Fibroblast of skin of right biceps (primary cell): ENCODE measurements at places on chromosomes 1 and 21.
A peak's percentile ranks its signal among the peaks of the same experiment; 100 is the strongest.

DNA sequence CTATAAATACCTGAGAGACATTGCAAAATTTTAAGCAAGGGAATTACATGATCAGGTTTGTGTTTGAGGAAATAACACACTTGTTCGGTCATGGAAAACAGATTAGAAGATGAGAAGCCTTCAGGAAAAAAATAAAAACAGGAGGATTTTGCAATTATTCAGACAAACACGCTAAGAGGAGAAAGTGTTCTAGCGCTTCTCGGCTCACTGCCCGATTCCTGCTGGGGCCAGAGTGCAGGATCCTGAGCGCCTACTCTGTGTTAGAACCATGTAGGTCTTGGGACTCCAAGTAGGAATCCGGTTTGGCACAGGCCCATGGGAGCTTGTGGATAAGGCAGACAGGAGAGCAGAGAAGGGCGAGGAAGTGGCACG is 8.1 kb upstream of the PRELP start:
- DNase-seq = no peak

GRCh38 chr1:180854001-180854400 is 58.7 kb upstream of the KIAA1614 start:
- no peak for DNase-seq

DNA sequence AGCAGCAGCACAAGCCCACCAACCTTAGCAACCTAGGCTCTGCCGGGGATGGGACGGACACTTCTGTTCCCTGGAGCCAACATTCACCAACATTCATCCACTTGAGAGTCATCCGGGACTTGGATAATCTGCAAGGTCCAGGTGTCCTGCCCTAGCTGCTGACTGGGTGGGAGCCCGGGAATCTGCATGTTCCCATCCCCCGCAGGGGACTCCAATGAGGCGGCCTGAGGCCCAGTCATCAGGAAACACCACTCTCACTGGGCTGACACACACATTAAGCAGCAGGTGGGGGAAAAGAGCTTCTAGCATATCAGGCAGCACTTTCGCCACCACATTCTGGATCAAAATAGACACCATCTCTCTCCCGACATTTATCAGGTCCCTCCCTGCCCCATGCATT is 38.4 kb upstream of the CCSAP start:
- no peak for DNase-seq

DNA sequence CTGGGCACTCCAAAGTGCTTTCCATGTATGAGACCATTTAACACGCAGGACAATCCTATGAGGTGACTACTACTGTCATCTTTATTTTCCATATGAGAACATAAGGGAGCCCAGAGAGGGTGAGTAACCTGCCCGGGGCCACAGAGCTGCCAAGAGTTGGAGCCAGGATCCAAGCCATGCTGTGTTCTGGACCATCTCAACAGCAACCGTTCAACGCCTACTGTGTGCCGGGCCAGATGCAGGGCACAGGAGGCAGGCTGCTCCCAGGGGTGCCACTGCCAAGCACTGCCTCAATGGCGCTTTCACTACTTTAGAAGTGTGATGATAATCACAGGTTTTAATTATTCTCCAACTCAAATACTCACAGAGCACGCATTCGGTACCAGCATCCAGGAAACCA is 3.8 kb downstream of the ALDH4A1 start:
- DNase-seq = no peak

GRCh38 chr1:1664941-1665814 is 6.4 kb upstream of the CDK11B start:
- no peak for DNase-seq

DNA sequence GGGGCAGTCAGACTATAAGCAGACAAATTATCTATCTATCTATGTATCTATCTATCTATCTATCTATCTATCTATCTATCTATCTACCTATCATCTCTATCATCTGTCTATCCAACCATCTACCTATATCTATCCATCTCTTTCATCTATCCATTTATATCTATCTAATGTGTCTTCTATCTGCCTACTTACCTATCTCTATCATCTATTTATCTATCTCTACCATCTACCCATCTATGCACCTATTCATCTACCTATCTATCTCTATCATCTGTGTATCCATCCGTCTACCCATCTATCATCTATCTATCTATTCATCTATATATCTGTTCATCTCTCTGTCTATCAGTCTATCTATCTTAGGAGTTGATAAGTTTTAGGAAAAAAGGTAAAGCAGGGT is 10.8 kb upstream of the COG2 start:
- DNase-seq = no peak

GRCh38 chr1:65457868-65458267 is 37.4 kb downstream of the LEPR start:
- no peak for DNase-seq

DNA sequence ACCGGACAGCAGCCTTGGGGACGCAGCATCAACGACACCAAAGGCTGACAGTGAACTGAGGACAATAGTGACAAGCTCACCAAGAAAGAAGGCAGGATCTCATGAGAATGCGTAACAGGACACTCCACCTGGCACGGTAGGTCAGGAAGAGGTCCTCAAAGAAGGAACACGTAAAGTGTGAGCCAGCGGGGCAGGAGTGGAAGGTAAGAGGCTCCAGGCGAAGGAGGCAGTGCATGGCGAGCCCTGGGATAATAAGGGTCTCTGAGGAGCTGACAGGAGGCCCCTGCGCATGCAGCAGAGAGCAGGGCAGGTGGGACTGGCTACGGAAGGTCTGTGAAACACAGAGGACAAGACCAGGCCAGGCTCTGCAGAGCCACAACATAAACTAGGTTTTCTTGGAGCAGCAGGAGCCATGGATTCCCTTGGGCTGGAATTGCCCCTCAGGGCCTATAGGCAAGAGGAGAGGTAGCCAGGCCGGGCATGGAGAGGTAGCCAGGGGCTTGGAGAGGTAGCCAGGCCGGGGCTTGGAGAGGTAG is 8.2 kb downstream of the LSS start:
- no peak for DNase-seq

- DNase-seq = peak; percentile 43
Measured at GRCh38 chr1:203702130-203702577, 62.8 kb upstream of the LAX1 start.

GRCh38 chr1:165476776-165477175 is 31.9 kb upstream of the RXRG start:
- DNase-seq = no peak

DNA sequence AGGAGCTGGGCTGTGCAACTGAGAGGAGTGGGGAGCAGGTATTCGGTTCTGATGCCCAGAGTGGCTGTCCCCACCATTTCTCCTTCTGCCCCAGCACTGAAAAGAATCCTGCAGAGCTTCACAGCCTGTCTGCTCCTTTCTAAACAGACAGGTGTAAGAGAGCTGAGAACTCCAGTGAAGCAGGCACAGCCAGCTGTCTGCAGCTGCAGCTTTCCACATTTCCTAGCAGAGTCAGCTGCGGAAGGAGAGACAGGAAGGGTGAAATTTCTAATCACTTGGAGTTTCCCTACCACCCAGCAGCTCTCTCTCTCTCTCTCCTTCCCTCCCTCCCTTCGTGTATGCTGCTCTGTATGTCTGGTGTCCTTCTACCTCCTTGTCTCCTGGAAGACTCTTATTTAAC is 40.5 kb upstream of the GJB5 start:
- no peak for DNase-seq

DNA sequence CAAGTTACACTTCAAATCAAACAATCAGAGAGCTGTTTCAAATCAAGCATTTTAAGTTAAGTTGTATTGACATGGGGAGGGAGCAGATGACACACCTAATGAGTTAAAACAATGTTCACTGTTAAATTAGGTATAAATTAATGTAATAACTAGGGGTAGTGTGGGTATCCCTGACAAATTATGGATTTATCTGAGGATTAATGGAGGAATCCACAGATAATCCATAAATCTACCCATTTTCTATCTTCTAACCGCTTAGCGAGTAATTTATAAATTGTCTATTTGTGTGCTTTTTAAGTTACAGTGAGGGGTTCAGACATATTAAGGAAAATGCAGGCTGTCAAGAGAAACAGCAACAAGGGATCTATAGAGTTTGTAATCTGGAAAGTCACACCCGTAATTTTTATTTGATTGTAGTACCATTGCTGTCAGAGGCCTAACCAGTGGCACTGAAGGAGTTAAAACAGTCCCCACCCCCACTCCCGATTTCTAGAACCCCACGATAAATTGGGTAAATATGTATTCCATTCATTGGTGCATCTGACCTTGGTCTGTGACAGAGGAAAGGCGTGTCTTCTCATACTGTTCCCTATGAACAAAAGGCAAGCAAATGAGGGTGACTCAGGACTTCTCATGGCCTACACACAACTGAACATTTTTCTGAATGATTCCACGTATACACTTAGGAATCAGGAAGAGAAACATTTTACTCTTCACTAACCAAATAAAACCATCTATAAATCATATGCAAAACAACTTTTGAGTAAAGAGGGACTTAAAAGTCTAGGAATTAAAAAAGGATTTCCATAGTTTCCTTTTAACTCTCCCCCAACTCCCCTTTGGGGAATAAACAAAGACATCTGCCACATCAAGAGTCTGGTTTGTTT is 7.4 kb downstream of the IRF2BP2 start:
- peak; percentile 97 for DNase-seq

DNA sequence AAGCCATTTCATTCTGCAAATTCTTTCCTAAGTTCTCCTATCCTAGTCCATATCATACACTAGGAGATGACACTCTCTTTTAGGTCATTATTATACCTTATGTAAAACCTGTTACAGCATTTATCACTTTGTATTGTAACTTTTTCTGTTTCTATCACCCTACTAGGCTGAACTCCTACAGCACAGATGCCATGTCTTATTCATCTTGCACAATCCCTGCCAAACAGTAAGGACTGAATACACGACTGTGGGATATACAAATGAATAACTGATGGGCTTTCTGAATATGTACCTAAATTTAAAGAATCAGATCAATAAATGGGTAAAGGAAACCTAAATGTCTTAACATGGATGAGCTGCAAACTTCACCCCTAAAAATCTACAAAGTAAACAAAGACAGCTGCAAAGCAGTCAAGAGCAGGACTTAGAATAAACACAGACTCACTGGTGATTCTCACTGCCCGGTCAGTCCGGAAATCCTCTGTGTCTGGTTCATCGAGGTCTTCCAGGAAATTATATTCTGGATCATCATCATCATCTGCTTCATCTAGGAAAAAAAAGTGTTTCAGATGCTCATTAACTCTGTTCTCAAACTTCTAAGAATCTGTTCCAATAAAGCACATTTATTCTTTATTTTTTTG is 62.3 kb downstream of the GON4L start:
- DNase-seq = no peak

DNA sequence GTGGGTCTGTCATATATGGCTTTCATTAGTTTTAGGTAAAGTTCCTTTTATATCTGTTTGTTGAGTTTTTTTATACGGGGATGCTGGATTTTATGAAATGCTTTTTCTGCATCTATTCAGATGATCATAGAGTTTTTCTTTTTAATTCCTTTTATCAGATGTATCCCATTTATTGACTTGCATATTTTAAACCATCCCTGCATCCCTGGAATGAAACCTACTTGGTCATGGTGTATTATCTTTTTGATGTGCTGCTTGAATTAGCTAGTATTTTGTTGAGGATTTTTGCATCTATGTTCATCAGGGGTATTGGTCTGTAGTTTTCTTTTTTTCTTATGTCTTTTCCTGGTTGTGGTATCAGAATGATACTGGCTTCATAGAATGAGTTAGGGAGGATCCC is 118.0 kb downstream of the NME7 start:
- no peak for DNase-seq

DNA sequence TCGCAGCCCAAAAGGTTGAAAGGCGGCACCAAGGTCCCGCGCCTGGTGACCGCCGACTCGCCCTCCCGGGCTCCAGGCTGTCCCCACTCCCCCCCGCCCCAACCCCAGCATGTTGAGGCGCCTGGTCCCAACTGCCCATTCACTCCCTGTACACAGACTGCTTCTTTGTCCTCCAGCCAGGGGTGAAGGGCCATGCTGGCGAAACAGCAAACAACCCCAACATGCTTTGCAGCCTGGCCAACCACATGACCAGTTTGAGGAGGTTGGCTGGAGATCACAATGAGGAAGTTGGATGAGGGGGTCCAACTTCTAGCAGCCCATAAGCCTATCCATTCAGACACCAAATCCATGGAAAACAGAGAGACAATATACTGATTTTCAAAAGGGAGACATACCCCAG is 13.5 kb downstream of the PDE9A start:
- no peak for DNase-seq

GRCh38 chr1:41762251-41762650 is 156.5 kb downstream of the HIVEP3 start:
- no peak for DNase-seq

- DNase-seq = peak; percentile 46
Measured at GRCh38 chr1:8370905-8371315, 53.0 kb downstream of the SLC45A1 start.

DNA sequence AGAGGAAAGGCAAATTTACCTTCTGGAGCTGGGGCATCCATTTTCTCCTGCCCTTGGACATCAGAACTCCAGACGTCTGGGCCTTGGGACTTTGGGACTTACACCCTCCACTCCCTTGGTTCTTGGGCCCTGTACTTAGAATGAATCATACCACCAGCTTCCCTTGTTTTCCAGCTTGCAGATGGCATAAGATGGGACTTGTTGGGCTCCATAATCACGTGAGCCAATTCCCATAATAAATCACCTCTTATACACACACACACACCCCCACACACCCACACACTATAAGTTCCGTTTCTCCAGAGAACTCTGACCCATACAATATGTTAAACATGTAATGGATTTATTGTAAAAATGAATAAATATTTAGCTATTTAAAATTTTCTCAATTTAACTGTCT is 185.7 kb downstream of the GIPC2 start:
- DNase-seq = no peak

GRCh38 chr1:236767276-236767675 is 27.8 kb upstream of the MTR start:
- DNase-seq = no peak

DNA sequence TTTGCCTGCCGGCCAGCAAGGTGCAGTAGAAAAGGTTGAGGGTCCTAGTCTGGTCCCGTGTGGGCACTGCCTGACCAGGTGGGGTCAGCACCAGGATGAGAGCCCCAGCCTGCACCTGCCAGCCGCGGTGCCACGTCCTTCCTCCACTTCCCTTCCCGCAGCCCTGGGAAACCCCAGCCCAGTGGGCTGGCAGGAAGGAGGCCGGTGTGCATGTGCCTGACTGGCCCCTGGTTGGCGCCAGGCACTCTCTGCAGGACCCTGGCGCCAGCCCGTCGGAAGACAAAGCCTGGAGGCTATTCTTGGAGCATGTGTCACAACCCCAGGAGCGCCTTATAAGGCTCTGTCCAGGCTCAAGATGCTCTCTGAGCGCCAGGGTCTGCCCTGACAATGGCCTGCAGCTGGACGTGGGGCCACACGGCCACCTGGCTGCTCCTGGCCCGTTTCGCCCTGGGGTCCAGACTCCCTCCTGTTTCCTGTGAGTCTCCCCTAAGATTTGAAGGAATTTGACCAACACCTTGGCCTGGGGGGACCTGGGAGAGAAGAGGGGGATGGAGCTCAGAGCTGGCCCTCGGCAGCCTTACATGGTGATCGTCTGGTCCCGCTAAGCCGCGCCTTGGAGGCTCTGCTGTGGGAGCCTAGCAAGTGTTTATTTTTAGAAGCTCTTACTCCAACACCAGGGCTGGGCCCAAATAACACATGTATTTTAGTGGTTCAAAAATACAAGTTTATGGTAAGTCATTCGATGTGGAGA is 31.9 kb upstream of the POFUT2 start:
- no peak for DNase-seq

GRCh38 chr21:44927259-44927586 is 6.5 kb upstream of the ITGB2 start:
- no peak for DNase-seq

- no peak for DNase-seq
Measured at GRCh38 chr1:241140670-241141069, 216.3 kb downstream of the RGS7 start.

GRCh38 chr1:108830119-108831008 is 26.5 kb downstream of the AKNAD1 start:
- DNase-seq = peak; percentile 91

- no peak for DNase-seq
Measured at GRCh38 chr1:68036946-68037345, 13.5 kb downstream of the DIRAS3 start.
